ENCODE measurements at places on chromosomes 16 and 17.

GRCh38 chr16:83338941-83339340 is 468.8 kb upstream of the HSBP1 start:
- DNase-seq = no peak

DNA sequence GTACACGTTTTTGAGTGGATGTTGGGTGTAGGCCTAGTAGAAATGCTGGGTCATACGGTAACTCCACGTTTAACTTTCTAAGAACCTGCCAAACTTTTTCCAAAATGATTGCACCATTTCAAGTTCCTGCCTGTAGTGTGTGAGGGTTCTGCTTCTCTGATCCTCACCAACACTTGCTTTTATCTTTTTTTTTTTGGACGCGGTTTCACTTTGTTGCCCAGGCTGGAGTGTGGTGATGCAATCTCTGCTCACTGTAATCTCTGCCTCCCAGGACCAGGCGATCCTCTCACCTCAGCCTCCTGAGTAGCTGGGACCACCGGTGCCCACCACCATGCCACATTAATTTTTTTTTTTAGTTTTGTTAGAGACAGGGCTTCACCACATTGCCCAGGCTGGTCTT is 23.5 kb downstream of the ZNF750 start:
- peak; percentile 24 for DNase-seq

GRCh38 chr17:4176808-4177472 is 33.9 kb downstream of the CYB5D2 start:
- DNase-seq = no peak

DNA sequence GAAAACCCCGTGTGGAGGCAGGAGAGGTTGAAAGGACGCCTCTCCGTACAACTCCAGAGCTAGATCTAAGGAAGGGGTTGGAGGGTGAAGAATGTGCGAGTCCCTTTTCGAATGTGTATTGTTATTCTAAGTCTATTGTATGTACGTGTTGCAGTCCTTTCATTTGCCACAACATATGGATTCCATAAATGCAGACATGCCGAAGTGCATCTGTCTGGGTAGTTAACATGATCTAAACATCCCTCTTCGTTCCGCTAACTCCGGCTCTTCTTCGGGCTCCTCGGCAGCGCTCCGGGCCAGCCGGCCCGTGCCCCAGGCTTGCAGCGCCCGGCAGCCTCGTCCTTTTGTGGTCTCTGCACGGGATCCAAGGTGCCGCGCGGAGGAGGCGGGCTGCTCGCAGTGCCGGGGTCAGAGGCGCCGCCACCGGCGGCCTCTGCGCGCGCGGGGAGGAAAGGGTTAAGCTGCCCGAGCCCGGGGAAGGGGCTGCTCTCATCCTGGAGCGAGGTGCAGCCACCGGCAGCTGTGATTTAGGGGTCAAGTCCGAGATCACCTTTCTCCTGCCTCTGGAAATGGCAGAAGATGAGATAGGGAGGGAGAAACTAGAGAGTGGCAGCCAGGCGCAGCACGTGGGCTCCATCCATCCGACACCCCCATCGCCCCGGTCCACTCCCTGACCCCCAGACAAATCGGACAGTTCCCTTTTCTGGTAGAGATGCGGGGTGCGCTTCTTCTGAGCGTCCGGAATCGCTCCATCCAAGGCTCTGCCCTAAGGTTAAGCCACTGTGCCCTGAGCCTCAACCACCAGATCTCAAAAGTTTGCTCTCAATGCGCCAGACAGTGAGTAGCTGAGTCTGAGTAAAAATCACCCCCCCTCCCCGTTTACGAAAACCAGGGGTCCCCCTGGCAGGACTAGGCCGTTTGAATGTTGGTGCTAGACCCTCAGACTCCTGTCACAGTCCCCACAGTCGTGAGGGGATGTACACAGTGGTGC is 15.1 kb upstream of the ZFHX3 start:
- DNase-seq = no peak

DNA sequence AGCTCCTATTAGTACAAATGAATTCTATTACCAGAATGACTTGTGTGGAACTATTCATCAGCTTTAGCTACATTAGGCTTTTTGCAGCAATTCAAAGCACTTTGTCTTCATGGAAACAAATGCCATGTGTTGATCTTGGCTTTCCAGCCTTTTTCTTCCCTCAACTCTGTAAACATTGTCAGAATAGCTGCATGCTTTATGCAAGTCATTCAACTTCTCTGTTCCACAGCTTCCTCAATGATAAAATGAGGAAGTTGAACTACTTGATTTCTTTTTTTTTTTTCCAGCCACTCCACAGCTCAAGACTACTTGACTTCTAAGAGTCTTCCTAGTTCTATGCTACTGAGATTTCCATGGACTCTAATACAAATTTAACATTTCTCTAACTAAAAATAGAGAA is 41.1 kb downstream of the KIAA0753 start:
- no peak for DNase-seq

GRCh38 chr17:63631626-63632025 is 9.4 kb downstream of the MAP3K3 start:
- DNase-seq = no peak

DNA sequence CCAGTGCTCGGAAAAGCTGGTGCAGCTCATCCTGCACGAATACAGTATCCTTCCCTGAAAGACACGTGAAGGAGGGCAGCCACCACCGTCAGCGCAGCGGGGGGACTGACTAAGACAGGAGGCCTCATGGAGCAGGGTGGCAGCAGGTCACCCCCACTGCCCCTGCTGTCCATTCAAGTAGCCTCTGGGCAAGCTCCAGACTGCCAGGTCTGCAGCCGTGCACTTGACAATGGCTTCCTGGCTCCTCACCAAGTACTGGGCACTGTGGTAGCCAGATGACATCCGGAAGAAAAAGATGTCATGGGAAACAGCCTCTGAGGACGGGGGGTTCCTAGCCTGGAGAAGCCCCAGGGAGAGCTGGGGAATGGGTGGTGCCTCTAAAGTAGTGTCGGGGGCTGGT is 7.9 kb upstream of the MYO15A start:
- DNase-seq = no peak

DNA sequence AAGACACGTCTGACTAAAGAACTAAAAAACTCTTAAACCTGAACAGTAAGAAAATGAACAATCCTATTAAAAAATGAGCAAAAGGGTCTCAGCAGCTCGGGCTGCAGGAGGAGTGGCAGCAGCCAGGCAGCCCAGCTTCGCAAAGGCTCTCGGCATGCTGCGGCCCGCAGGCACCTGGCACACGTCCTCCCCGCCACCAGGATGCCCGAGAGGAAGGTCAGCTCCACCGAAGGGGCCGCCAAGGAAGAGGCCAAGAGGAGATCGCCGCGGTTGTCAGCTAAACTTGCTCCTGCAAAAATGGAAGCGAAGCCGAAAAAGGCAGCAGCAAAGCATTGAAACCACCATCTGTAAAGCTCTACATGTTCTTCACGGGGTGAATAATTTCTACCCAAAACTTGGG is 173.5 kb downstream of the BCAS3 start:
- no peak for DNase-seq

DNA sequence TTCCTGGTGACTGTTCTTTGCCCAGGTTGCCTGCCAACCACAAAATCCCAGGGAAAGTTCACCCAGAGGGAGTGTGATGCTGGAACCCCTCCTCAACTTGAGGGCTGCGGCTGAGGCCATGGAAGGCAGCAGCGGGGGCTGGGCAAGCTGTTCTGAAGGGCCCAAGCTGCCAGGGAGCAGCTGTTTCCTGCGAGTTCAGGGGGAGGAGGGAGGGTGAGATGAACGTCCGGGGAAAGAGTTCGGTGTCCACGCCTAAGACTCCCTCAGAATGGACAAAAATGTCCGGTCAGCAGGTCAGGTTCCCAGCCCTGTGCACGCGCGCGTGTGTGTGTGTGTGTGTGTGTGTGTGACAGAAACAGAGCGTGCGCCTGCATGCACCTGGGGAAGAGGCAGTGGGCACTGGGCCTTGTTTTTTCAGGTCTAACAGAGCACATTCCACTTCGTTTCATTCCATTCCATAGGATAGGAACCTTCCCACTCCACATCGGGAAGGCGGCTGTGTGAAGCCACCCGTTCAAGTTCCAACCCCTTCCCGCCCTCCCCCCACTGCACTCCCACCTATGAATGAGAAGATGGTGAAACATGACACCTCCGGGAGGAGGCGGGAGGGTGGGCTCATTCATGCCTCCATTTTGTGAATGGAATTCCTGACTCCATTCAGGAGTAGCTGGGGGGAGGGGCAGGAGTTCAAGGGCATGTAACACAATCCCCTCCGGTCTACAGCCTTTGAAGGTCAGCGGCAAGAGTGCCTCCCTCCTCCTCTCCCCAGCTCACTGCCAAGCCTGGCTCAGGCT is 15.7 kb downstream of the ETV4 start:
- no peak for DNase-seq

DNA sequence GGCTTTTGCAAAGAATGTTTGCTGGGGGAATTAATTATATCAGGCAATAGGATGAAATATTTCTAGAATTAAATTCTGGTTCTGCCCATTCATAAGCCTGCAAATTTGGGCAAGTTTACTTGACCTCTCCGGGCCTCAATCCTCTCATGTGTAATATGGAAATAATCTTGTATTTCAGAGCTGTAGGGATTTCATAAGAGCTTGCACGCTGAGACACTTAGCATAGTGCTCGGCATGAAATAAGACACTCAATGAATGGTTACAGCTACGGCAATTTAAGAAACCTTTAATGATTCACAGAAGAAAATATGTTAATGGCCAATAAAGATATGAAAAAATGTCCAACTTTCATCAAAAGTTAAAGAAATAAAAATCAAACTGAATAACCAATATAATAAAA is 40.6 kb upstream of the PITPNM3 start:
- no peak for DNase-seq

- no peak for DNase-seq
These were observed 125.8 kb upstream of the TMEM97 start for GRCh38 chr17:28193241-28193640.

DNA sequence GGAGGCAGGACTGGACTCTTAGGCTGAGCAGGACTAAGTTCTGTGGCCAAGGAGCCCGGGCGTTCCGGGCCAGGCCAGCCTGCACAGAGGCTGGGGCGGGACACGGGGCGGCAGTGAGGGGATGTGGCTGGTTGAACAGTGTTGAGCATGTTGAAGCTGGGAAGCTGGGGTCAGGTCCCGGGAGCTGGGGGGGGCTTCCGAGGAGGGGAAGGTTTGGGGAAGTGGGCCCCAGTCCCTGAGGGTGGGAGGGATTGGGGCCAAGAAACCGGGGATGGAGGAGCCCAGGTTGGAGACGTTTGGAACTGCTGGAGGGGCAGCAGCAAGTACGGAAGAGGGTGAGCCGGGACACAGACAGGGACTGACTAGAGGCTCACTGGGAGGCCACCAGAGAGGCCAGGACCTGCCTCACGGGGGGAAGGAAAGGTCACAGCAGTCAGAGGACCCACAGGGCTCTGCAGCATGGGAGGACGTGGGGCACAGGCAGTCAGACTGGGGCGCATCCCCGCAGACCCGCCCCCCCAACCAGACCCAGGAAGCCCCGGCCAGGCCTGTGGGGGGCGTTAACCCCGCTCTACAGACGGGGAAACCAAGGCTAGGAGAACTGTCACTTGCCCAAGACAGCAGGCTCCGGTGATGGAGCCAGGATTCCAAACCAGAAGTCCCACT is 9.5 kb downstream of the TAX1BP3 start:
- no peak for DNase-seq

- peak; percentile 51 for DNase-seq
These were observed 104.4 kb downstream of the IRX5 start for GRCh38 chr16:55035029-55035428.

GRCh38 chr16:82264756-82265155 is 94.7 kb upstream of the MPHOSPH6 start:
- DNase-seq = no peak

- DNase-seq = no peak
These were observed 115.7 kb upstream of the KCNJ16 start for GRCh38 chr17:69959283-69959682.

GRCh38 chr16:72287649-72288048 is 115.7 kb upstream of the PMFBP1 start:
- DNase-seq = no peak

DNA sequence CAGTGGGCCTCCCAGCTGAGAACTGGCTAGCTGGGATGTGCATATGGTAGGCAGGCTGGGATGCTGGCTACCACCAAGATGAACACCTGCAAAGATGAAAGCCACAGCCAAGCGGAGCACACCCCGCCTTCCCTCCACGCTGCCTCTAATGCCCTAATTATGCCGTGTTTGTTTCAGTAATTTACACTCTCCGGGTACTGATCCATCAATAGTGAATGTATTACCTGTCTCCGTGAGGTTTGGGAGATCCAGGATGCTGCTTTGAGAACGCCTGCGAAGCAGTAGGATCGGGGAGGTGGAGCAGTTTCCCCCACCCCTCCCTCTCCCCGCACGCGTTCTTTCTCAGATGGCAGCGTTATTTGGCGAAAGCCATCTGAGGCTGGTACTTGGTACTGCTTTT is 28.9 kb upstream of the GSE1 start:
- no peak for DNase-seq

GRCh38 chr17:80986816-80987475 is 4.7 kb upstream of the CHMP6 start:
- no peak for DNase-seq

GRCh38 chr16:11964761-11965551 is at the start of gene TNFRSF17:
Gene TNFRSF17 (plus strand): TSS chr16:11965210. CDS start chr16:11965325, 115 bp downstream.
- no peak for DNase-seq

- DNase-seq = no peak
These were observed 14.1 kb downstream of the UTS2R start for GRCh38 chr17:82385559-82386254.

DNA sequence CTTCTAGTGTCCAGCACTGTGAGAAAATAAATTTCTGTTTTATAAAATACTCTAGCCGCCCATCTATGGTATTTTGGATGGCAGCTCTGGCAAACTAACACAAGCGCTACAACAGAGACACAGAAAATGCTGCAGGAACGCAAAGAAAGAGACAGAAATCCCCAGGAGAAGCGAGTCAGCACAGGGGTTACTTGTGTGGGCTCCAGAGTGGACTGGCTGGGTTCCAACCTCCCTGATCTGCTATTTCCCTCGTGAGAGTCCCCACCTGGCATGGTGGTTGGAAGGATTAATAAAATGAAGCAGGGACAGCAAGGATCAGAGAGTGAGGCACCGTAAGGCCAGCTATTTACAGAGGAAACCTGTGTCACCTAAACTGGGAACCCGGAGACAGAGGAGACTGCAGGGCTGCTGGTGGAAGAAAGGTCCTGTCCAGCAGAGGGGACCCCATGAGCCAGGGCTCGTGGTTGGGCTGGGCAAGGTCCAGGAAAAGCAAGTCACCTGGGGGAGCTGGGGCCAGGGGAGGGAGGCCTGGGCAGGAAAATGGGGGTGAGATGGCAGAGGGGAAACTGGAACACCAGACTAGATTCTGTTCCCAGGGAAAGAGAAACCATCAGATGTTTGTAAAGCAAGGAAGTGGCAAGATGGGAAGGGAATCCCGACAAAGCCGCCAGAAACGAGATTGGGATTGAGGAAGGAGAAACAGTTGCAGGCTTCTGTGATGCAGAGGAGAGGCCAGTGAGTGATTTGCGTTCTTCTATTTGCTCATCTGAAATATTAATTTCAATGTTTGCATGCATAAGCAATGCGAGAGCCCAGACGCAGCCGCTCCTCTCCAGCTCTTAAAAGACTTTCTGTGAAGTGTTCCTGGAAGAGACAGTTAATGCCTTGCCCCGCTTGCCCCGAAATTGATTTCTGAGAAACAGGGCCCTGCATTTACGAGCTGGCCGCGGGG is 63.0 kb upstream of the TEKT3 start:
- DNase-seq = no peak

GRCh38 chr16:82675300-82675699 is 48.5 kb downstream of the CDH13 start:
- no peak for DNase-seq

Measured in DND-41 (cell line).